ENCODE measurements at places on chromosomes 1 and 21.

- no peak for DNase-seq
These were observed 5.1 kb downstream of the IFI16 start for GRCh38 chr1:159014851-159015250.

DNA sequence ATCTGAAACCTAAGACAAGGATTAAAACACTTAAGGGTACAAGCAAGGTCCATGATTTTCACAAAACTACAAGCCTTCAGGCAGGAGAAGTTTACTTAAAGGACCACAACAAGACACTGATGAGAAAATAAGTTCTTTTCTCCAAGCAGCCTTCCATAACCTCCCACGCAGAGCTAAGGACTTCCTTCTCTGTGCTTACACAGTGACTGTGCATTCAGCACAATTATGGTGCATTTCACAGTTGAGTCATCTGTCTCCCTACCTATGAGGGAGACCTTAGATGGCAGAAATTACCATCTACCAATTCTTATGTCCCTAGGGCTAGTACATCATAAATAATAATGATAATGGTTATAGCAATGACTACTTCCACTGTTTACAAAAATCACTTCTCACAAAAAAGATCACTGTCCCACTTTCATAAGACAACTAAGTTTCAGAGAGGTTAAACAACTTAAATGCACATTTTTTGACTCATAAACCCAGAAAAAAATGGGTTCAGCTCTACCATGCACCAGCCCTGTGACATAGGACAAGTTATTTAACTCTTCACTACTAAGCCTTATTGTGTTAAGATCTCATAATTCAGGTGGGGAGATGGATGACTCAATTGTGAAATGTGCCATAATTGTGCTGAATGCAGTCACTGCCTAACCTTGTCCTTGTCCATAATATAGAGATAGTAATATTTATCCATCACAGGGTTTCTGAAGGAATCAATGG is 45.3 kb downstream of the TARBP1 start:
- DNase-seq: no peak

- DNase-seq: no peak
These were observed 124.2 kb upstream of the ETV3 start for GRCh38 chr1:157262422-157262821.

DNA sequence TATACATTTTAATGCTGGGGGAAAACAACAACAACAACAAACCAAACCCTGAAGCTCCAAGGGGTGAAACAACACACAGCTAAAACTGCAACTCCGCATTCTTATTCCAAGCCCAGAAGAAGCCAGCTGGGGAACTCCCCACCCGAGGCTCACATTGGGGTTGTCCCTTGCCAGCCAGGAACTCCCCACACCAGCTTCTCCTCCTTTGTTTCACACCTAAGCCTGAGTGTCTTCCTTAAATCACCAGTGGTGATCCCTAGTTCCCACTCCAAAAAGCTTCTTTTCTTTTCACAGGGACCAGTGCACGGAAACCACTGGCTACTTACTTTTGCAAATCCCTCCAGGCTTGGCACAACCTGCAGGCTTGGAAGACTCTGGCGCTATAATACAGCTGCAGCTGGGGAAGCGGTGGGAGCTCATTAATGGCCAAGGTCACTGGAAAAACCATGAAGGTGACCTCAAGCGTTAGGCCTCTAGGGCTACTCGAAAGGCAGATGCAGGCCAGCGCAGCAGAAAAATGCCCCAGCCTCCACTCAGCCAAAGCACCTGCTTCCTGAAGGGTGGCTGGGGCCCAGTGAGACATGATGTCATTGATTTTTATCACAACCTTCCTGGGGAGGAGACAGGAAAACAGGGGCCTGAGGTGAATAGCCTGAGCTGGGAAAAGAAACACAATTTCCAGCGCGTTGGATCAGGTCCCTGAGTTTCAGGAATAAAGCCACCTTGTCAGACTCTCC is 40.1 kb downstream of the TLR5 start:
- no peak for DNase-seq

GRCh38 chr1:175521249-175522040 is 221.9 kb downstream of the TNR start:
- no peak for DNase-seq

- DNase-seq: no peak
These were observed 383.0 kb upstream of the NFIA start for GRCh38 chr1:60699325-60699724.

GRCh38 chr1:223133306-223133823 is 9.7 kb downstream of the TLR5 start:
- no peak for DNase-seq

DNA sequence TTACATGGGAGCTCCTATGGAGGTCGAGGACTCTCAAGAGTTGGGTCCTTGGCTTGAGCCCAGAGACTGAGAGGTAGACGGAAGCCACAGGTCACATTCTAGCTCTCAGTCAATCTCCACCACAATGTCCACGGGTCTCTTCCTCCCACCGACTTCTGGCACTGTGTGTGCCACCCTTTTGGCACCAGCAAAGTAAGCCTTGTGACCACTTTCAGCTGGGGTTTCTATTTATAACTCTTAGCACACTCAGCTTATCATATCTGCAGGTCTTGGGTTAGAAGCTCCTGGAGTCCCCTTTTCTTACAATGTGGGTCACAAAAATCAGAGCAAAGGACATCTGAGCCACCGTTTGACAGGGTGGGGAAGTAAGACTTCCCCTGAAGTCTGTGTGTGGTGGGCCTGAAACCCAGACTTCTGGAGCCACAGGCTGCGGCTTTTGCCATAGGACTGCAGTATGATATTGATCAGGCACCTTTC is 28.3 kb downstream of the NCMAP start:
- DNase-seq: no peak

DNA sequence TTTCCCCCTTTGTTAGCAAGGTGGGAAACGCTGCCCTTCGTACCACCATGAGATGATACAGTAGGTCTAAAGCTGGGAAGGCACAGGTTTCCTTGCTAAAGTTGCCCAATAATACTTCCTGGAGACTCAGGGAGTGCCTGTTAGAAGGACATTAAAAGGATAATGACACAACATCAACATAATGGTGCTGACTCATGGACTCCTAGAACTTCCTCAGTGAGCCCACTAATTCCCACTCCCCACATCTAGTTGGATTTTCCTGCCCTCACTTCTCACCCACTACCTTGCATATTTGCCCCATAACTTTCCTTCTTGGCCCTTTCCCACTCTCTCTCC is 17.5 kb downstream of the CFAP45 start:
- DNase-seq: peak; percentile 17

DNA sequence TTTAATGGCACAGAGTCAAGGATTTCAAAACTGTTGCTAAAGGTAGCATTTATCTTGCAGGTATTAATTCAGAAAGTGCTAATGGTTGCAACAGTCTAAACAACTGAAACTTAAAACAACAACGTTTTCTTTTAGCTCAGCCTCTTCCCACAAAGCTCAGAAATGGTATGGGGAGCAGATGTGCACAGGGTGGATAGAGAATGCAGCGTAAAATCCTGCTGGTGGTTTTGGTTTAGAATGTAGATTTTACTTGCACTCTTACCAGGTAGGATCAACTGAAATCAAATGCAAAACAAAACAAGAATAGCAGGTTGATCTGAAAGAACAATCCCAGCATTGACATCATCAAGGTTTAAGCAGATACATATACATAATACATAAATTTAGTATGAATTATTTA is 3.8 kb upstream of the LRRC8C start:
- DNase-seq: no peak

- DNase-seq: no peak
These were observed 456.2 kb downstream of the KCNT2 start for GRCh38 chr1:196152086-196152485.

DNA sequence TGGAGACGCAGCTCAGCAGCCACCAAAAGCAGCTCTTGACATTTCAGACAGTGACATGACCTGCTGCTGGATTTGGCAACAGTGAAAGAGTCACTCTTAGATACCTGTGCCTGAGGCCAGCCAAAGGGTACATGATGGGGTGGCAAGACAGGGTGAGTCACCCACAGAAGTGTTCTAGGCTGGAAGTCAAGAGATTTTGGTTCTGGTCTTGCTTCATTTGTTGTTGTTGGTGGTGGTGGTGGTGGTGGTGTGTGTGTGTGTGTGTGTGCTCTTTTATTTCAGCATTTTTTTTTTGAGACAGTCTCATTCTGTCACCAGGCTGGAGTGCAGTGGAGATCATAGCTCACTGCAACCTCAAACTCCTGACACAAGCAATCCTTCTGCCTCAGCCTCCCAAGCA is 25.8 kb downstream of the SHISAL2A start:
- no peak for DNase-seq

DNA sequence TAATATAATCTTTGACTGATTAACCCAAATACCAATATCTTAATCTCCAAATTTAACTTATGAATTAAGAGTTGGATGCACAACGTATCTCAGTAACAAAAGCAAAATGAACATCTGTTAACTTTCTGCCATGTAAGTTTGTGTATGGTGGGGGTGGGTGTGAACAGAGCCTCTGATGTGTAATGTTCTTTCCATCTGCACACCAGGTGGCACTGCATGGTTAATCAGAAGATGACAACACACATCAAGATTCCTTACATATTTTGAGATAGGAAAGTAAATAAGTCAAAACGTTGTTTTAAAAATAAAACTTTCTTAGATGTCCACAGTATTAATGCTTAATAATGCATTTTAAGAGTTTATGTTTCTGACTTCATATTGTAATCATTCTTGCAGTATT is 251.9 kb downstream of the DPYD start:
- DNase-seq: peak; percentile 40

DNA sequence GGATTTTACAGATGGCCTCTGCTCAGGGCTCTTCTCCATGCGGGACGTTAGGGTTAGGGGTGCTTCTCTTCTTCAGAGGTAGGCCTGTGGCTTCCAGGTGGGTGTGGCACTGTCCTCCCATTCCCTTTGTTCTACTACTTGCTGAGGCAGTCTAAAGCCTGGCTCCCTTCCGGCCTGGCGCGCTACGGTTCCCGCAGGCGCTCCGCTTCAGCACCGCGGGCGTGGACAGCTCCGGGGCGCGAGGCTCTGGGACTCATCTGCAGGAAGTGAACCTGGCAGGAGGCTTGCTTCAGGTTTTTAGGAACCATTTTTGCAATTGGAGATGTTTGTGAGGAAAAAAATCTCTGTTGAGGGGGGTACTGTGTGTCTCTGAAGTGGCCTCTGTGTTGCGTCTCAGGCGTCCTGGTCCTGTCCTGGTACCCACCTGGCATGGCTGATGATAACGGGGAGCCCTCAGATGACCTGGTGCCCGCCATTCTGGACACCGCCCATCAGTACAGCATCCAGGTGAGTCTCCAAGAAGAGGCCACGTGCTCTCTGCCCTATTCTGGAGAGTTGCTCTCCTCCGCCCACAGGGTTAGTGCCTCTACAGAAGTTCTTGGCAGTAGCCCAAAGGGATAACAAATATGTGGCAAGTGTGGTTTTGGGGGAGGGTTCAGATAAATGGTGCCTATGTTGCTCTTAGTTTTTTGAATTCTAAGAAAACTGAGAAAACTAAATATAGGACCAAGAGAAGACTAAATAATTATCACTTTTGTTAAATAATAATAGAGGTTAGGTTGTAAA is 1.9 kb downstream of the MANEAL start:
- DNase-seq: peak; percentile 25

GRCh38 chr1:202237052-202237451 is 43.5 kb downstream of the LGR6 start:
- DNase-seq: peak; percentile 90

GRCh38 chr1:239321877-239322276 is 64.5 kb upstream of the CHRM3 start:
- no peak for DNase-seq

- no peak for DNase-seq
These were observed 39.3 kb downstream of the FASLG start for GRCh38 chr1:172698224-172698623.

DNA sequence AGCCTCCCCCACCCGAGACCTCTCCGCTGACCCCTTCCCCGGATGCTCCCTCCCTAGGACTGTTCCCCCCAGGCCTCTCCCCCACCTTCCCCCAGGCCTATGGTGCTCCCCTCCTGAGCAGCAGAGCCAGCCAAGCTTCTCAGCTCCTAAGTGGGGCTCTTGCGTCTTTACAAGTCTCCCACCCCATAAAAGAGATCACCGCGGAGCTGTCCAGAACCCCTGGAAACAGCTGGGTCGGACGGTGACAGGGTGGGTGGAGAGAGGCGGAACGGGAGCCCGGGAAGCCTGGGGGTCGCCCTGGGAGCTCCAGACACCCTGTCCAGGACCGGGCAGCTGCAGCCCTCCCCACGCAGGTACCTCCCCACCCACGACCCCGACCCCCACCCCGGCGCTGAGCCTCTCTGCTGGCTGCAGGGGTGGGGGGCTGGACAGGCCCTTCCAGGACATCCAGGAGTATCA is 61.2 kb downstream of the WNT9A start:
- no peak for DNase-seq

- DNase-seq: no peak
These were observed 421.7 kb upstream of the CHRM3 start for GRCh38 chr1:238964631-238965030.

- no peak for DNase-seq
These were observed 40.9 kb upstream of the GFI1 start for GRCh38 chr1:92527670-92528069.

DNA sequence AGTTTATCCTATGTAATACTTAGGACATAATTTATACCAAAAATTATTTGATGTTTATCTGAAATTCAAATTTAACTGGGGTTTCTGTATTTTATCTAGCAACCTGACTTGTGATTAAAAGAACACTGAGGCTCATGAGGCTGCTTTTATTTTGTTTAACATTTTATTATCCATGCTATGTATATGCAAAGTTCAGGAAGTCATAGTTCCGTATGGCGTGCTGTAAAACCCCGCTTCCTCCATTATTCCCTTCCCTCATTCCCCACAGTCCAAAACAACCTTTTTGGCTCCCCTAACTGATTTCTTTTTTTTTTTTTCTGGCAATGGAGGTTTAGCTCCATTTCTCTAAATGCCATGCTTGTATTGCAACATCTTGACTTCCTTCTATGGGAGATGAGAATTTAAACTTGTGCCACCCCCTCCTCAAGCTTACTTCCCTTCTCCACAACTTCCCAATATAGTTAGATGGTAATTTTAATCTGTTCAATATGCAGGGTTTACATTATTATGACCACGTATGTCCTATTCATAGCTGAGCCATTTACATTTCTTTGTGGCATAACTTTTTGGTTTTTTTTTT is 138.0 kb upstream of the DNAH14 start:
- DNase-seq: no peak

DNA sequence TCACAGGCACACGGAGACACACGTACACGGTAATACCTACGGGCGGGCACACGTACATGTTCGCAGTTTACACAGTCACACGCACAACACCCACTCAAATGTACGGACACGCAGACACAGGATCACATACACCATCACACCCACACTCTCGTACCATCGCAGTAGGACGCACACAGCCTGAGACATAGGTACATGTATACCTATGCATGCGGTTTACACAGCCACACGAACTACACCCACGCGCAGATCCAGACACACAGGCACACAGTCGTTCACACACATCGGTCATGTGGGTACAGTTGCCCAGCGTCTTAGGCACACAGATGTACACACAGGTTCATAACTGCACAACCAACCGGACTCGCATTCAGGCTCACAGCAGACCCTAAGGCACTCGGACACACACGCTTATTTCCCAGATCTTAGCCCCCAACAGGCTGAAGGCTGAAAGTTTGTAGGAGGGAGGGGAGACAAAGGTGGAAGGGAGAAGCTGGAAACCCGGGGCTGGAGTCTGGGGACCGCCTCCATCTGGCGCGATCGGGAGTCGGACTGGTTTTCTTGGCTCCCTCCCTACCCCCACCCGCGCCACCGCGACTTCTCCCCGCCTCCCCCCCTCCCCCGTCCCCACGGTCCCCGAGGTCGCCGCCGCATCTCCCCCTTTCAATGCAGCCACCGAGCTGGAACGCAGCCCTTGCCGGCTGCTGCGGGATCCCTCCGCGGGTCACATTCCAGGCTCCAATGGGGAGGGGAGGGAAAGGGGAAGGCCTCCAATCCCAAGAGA is 51.9 kb upstream of the SYNC start:
- no peak for DNase-seq
